Activated T-helper 1 cell treated with anti-CD3 and anti-CD28 coated beads, Interleukin-2, amount 50 U/mL, for 16 hours (primary cell): ENCODE measurements at places on chromosomes 2 and 18.

- DNase-seq, result no peak
Observed at GRCh38 chr2:195447323-195447975, 209.6 kb upstream of the SLC39A10 start.

GRCh38 chr2:216017365-216017764, 4.0 kb upstream of the MREG start:
- DNase-seq, result no peak

DNA sequence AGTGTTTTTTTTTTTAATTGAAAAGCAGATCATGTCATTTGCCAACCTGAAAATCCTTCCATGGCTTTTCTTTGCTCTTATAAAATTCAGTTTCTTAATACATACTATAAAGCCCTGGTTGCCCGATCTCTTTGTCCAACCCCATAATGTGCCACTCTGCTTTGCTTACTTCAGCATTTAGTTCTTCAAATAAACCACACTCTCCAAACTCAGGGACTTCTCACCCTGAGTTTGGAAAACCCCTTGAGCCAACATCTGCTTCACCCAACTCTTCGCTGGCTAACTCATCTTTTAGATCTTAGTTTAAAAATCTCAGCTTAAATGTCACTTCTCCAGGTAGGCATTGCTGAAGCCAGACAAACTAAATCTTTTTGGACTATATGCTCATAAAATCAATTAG, 1.3 kb upstream of the STAT1 start:
- no peak for DNase-seq

DNA sequence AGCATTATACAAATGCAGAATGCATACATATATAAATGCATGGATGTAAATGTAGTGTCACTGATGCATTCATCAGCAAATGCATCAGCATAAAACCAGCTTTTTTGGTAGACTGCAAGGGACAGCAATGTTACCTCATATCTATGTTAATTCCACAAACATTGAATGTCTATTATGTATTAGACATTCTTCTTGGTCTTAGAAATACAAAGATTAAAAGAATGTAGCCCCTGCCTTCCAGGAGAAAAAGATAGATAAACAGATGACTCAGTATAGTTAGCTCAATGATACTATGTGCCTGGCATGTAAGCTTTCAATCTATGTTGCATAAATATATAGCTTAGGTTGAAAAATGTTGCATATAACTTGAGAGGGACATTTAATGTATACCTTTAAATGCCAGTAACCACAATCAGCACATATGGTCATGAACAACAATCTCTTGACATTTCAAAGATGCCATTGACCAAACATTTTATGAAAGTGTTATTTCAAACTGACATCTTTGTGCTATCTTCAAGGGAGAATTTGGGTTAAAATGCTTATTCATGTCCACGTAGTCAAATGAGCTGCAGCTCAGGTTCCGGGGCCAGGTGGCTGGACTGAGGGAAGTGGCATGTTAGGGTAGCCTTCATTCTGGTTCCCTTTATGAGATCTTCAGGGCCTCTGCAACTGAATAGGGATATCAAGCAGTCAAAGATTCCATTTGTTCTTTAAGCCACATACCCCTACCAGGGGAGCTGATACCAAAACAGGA, 45.2 kb upstream of the GCG start:
- no peak for DNase-seq

DNA sequence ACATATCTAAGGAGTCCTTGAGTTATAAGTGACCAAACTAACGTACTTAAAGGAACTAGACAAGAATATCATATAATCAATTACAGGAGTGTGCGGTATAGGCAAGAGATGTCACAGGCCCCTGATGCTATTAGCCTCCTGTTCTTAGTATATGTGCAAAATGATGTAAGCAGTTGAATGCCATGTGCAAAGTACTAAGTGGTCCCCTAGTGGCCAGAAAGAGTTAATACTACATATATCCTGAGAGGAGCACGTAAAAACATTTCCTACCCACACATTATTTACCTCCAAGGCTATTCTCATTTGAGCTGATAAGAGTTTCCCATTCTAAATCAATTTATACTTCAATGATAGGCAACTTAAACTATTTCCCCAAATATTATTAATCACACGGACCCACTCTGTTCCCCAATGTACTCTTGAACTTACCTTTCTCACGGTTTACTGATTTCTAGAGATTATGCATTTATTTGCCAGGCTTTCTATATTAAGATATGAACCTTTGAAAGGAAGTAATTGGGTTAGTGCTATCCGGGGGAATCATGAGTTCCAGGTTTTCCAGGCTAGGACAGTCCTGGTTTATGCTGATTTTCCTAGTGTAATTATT, 158.0 kb upstream of the KLHL14 start:
- DNase-seq, result no peak

DNA sequence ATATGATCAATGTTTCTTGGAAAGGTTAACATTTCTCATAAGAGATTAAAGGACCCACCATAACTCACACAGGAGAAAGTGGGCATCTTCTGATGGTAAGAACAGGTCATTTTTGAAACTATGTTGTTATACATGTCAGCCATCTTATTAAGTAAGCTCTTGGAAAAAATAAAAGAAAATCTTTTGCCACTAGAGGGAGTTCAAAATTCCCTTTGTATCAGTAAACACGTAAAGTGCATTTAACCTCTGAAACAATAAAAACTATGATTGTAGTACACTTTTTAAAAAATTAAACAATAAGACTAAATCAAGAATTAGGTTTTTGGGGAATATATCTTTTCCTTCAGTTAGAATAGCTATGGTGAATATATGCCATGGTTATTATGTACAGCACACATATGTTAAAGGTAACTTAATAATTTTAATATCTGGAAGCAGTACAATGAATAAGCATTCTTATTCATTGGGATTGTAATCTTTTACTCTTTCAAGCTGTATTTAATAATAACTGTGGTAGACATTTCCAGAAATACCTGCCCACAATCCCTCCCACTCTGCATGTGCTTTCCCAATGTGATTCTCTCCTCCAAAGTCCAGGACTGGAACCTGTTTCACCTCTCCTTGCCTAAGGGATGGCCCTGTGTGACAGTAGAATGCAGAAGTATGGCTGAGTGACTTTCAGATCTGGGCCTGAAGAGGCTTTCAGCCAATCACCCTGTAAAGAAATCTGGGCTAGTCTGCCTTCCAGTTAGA, 64.2 kb downstream of the RBMS1 start:
- DNase-seq, result no peak

DNA sequence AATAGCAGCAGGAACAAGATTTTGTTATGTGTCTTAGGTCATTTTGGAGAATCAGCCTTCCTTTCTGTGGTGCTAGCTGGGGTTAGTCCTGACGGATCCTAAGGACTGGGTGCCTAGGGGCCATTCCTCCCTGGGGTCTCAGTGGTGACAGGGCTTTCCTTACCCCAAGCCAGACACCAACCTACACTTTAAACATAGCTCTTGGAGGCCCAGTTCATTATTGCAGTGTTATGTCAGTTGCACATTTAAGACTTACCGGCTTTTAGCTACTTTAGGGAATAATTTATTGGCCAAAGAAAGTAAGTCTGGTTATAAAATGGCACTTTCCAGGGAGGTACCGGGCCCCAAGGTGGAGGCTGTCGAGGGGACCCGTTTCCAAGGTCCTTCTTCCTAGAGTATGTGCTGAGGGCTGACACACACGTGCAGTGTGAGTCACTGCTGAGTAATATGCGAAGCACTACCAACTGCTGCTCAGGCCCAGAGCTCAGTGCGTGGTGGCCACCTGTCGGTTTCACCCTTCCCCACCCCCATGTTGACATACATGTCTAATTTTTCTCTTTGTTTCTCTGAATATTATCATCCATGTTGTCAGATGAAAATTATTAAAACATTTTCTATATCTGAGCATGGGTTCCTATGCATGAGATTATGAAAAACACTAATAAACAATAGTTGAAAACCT, 37.0 kb upstream of the GRHL1 start:
- peak; percentile 19 for DNase-seq

DNA sequence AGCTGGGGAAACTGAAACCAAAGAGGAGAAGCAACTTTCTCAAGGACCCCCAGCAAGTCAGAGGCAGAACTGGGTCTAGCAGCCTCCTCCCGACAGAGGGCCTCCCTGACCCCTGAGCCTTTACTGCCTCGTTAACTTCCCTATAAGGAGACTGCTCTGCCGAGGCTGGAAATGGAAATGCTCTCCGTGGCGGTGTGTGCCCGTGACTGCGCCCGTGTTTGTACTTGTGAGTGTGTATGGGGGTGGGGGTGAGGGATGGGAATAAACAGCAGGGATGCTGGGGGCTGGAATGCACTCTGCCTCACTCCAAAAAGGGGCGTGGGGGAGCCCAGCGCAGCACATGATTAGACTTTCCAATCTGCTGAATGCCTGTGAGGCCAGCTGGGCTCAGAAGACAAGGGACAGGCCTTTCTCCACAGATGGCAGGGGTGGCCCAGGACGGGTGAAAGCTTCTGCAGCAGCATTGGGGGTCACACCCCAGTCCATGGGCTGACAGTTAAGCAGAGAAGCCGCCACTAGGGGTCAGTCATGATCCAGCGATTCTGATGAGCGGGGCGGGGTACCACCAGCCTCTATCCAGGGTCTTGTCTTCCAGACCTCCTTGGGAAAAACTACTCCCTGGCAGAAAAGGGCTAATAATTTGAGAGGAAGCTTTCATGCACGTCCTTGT, 26.8 kb downstream of the MPHOSPH10 start:
- DNase-seq, result peak; percentile 25

GRCh38 chr2:19357402-19358241, 801 bp downstream of the OSR1 start:
- no peak for DNase-seq

GRCh38 chr2:42267530-42267929, 93.5 kb downstream of the COX7A2L start:
- DNase-seq, result no peak

DNA sequence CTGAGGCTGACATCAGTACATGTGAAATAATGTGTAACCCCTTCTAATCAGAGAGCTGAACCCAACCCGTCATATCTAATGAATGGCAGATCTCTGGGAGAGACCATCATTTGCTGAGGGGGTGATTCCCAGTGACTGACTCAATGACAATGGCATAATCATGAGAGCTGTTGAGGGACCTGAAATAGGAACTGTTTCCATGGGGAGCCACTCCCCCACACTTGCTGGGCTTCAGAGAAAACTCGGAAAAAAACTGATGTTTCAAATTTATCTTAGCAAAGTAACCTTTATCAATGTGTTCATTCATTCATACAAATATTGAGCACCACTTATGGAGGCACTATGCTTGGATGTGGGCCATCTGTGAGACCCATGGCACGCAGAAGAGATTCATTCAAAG, 93.4 kb upstream of the ZBTB14 start:
- DNase-seq, result no peak

- no peak for DNase-seq
Observed at GRCh38 chr18:37434161-37434860, 131.3 kb downstream of the CELF4 start.

DNA sequence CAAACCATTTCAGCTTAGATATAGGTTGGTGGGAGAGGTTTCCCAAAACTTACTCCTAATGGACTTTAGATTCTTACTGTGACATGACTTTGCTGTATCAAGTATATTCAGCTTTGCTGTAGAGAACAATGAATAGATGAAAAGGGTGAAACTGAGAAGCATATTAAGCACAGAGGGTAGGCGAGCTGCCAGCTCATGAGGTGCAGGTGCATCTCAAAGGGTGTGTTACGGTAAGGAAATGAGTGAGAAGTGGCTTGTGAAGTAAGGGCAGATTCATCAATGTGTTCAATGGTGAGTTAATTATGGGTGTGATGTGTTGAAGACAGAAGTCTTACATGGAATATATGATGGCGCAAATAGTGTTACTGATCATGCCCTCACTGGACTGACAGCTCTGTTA, 49.3 kb downstream of the CD8B2 start:
- DNase-seq, result no peak

DNA sequence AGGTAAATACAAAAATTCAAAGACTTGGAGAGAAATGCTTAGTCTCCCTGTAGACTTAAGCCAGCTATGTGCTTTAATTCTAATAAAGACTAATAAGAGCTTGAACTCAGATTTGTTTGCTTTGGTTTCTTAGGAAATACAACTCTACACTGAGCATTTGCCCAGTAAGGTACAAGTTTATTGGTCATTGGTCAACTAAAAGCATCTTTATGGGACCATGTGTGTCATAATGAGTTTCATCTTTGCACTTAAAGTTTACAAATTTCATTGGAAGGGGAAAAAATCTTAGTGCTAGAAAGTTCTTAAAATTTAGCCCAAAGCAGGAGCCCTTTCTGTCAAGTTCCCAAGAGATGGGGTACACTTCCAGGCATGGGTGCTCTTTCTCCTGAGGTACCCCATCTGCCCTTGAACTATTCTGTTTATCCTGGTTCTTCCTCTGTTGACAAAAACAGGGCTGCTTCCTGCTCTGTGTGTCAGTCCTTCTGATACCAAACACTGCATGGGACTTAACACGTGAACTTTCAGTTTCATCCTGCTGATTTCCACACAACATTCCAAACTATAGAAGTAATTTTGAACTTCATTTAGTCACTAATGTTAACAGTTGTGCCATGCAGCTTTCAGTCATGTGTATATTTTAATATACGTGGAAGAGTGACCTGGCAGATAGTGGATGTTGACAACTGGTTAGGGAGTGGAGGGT, 200.2 kb downstream of the TPGS2 start:
- no peak for DNase-seq

DNA sequence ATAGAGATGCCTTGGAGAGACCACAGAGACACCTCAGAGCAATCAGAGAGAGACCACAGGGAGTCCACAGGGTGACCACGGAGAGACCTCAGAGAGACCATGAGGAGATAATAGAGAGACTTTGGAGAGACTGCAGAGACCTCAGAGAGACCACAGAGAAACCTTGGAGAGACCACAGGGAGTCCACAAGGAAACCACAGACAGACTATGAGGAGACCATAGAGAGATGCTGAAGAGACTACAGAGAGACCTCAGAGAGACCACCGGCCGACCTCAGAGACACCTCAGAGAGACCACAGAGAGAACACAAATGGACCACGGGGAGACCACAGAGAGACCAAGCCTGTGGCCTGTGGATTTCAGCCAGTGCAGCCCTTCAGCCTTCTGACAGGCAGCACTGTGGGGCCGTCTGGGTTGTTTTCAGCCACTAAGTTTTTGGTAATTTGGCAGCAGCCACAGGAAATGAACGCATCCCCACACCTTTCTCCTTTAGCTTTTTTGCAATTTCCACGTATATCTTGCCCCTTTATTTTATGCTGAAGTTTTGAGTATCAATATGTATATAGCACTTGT, 11.4 kb upstream of the TMEM18 start:
- no peak for DNase-seq

DNA sequence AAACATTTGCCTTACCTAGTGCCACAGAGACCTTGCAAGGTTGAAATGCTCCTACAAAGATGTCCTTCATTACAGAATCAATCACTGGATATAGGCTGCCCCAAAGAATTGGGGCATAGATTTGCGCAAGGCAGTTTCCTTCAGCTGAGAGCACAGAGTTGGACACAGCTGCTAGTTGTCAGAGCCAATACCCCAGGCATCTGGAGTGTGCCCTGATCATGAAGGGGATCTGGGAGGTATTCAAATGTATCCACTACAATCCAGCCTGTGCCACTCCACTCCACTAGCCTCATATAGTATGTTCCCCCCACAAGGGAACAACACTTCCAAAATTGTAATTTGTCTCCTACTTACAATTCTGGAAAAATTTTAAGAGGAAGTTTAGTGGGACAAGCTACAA, 62.3 kb upstream of the ITPRID2 start:
- no peak for DNase-seq
